ENCODE measurements at places on chromosomes 12 and 14.

DNA sequence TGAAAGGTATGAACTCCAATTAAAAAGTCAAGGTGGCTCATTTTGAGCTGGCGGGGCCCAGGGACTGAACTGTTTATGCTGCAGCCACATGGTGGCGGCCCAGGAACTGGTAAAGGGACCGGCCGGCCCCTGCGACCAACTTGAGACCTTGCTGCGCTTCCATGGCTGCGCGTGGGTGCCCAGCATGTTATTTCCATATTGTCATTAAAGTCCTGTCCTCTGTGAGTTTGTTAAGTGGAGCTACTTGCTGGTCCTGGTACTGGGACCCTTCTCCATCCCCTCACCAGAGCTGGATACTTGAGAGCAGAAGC, 62.3 kb downstream of the BEGAIN start:
- no peak for DNase-seq

GRCh38 chr12:110739894-110740293, 2.8 kb downstream of the PPP1CC start:
- DNase-seq, result no peak

DNA sequence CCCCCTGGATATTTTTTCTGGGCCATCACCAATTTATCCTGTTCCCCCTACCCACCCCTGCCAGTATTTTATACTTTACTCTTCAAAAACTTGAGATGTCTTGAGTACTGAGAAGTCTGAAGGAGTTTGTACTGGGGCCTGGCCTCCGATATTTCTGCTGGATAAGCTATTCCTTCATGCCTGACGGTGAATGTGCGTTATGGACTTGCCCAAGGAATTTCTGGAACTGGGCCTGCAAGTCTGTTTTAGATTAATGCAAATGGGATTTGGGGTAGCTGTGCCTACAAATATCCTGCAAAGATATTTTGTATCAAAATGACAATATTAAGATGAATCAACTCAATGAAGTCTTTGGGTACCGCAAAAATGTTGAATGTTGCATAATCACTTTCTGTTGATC, at the start of gene PTCSC3:
PTCSC3 (minus strand) TSS at position 199 of the 400 bp plus-strand sequence.
- DNase-seq, result no peak

GRCh38 chr12:65941388-65941787, 117.1 kb downstream of the HMGA2 start:
- no peak for DNase-seq

DNA sequence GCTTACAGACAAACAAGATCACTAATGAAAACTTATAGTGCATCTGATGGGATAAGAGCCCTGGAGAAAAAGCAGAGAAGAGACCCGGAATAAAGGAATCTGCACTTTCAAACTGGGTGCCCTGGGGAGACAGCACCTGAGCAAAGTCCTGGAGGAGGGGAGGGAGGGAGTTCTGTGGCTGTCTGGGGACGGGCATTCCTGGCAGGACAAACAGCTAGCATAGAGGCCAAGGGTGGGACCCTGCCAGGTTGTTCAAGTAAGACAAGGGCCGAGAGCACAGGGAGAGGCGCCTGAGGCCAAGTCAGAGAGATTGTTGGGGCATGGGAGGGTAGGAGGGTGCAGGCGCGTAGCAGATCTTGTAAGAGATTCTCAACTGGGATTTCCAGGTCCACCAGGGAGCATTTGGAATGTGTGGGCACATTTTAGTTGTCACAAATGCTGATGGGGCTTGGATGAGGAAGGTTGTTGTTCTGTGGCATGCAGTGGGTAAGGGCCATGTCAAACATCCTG, 14.2 kb downstream of the IQSEC3 start:
- DNase-seq, result no peak

- no peak for DNase-seq
These were observed 89.6 kb upstream of the ATF7IP start for GRCh38 chr12:14275886-14276285.

GRCh38 chr14:71444030-71444822, 488.0 kb upstream of the RGS6 start:
- DNase-seq, result no peak

DNA sequence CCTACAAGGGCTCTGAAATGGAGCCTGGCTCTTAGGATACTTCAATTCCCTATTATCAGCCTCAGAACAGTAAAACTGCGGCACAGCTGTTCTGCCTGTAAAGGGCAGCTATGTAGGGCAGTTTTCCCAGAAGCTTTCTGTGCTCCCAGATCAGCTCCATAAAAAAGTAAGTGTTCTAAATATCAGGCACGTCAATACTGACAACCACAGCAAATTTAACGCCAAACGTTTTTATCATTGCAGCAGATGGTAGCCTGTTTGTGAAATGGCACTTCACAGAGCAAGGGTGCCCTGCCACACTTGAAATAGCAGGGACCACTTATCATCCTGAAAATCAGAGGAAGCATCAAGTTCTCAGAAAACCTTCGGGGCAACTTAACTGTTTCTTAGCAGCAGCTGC, 54.8 kb upstream of the PTHLH start:
- DNase-seq, result no peak

DNA sequence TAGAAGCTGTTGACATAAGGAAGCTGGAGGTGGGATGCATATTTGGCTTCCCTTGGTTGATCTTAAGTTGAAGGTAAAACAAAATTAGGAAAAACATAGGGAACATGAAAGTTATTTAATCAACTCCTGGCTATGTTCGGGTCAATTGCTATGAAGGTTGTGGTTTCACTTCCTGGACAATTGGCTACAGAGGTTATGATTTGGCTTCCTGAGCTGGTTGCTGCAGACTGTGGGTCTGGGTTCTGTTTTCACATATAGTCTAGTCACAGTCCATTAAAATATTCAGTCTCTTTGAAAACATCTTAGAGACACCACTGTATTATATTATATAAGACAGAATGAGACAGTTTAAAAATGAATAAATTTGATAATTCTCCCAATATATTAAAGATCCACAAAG, 895.2 kb upstream of the USP15 start:
- no peak for DNase-seq

DNA sequence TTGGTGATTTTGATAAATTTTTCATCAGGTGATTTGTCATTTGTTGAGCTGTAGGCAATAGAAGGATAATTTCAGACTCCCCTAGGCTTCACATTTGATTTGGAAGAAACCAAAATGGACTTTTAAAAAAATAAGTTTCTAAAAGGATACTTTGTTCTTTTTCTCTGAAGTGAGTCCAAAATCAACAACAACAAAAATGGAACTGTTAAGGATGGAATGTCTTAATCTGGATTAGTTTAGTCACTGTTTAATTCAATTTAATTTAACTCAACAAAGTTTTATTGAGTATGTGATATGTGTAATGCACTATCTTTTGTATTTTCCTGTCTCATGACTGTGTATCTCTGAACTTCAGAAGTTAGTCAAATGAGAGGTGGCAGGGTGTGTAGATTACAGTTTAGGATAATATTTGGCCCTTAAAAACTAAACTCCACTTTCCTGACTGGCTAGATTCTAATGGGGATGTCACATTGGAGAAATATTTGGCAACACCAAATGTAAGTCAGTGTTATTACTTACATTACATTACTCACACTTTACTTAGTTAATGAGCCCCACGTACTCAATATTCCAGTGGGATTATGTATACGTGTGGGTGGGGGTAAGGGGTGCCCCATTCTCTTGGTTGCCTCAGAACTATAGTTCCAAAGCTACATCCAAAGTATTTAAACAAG, 209.7 kb downstream of the BCAT1 start:
- no peak for DNase-seq

DNA sequence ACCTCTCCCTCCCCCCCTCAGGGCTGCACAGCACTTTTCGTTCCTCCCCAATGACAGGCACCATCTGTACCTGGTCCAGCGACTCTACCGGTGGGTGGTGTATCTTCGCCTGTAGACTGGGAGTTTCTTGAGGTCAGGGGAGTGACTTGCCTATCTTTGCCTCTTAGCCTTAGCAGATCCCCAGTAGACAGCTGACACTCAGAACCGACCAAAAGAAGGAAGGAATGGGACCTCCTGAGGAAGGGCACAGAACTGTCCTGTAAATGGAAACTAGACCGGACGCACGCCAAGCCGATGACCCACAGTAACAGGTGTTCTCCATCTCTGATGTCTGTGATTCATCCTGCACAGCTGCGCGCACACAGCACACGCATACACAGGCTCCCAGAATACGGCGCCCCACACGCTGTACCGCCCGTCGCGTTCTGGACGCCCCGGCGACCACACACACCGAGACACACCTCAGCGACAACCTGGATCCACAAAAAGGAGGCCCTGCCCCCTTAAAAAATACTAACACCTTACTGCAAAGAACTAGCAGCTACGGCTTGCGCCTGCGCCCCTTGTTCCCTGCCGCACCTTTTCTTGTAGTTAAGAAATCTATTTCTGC, 673 bp upstream of the TTC9 start:
- DNase-seq, result no peak

GRCh38 chr12:121801595-121802484, 2.0 kb upstream of the SETD1B start:
- DNase-seq, result no peak

Data from stimulated activated CD8-positive, alpha-beta memory T cell treated with anti-CD3 and anti-CD28 coated beads, Interleukin-4, amount 100 ng/mL, for 4 hours (primary cell).